T-helper 17 cell (primary cell): ENCODE measurements at places on chromosomes 11 and 22. TPM values are rescaled to one million over a fixed set of nuclear protein-coding genes. Genes with fewer than 3 reads are reported as not detected.

FAM180B gene
- total RNA-seq = 0.47 TPM

OR52E6 gene
- not detected for total RNA-seq

SEZ6L gene
- total RNA-seq = 0.13 TPM

- no peaks in the 10 kb centered on the region for H3K4me1 ChIP-seq
- no peak overlapping the region for H3K27ac ChIP-seq
- no peak overlapping the region for H3K4me3 ChIP-seq
- no peaks in the 10 kb centered on the region for H3K27me3 ChIP-seq
- H3K36me3 ChIP-seq = no peaks in the 10 kb centered on the region
- no peak for DNase-seq
Measured at GRCh38 chr11:115848080-115848479, 343.9 kb upstream of the CADM1 start.

SLC25A17 gene
- 9.0 TPM for total RNA-seq

SERPING1 gene
- total RNA-seq = 0.57 TPM

- H3K36me3 ChIP-seq = no peaks in the 10 kb centered on the region
- H3K27me3 ChIP-seq = peaks cover 24% of the 10 kb centered on the region
- H3K4me3 ChIP-seq = no peak overlapping the region
- no peak overlapping the region for H3K27ac ChIP-seq
Measured at GRCh38 chr22:27146866-27147633, 489.7 kb downstream of the MIAT start.

GGTLC2 gene
- total RNA-seq = not detected

VWA5A gene
- 4.7 TPM for total RNA-seq

DNA sequence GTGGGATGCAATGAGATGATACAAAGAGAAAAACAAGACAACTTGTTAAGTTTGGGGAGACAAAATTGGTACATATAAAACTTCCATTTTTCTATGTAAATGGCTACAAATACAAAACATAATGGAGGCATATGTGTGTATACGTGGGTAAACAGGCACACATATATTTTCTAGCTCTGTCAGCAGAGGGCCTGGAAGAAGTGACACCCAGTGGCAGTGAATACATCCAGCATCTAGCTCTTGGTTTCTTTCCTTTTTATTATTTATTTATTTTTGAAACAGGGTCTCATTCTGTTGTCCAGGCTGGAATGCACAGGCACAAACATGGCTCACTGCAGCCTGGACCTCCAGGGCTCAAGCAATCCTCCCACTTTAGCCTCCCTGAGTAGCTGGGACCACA, 5.0 kb upstream of the RASL10A start:
- peaks cover 8% of the 10 kb centered on the region for H3K4me1 ChIP-seq
- no peaks in the 10 kb centered on the region for H3K36me3 ChIP-seq
- peaks cover 12% of the 10 kb centered on the region for H3K27me3 ChIP-seq
- DNase-seq = no peak
- H3K4me3 ChIP-seq = no peak overlapping the region

GRCh38 chr22:43774318-43774915, 37.7 kb downstream of the EFCAB6 start:
- no peak for DNase-seq
- no peak overlapping the region for H3K4me3 ChIP-seq
- peaks cover 3% of the 10 kb centered on the region for H3K36me3 ChIP-seq
- no peaks in the 10 kb centered on the region for H3K4me1 ChIP-seq
- H3K27me3 ChIP-seq = peaks cover 37% of the 10 kb centered on the region

- no peaks in the 10 kb centered on the region for H3K36me3 ChIP-seq
- DNase-seq = no peak
- H3K27me3 ChIP-seq = peaks cover 24% of the 10 kb centered on the region
- no peak overlapping the region for H3K4me3 ChIP-seq
- no peak overlapping the region for H3K27ac ChIP-seq
Measured at GRCh38 chr22:27045103-27045947, 387.9 kb downstream of the MIAT start.

DNA sequence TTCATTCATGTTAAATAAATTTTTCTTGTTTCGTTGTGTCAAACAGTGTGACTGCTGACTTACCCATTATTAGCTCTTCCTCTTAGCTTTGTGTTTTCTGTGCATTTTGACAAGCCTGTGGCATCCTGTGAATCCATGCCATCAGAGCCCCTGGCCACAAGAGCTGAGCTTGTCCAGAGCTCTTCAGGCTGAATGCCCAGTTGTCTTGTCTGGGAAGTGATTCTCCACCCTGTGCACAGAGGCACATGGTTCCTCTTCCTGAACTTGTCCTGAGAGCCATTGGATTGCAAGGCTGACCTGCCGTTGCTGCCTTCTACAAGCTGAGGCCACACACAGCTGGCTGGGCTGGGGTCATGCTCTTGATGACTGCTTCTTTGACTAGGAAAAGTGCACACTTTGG, 64.1 kb downstream of the PPP6R3 start:
- H3K36me3 ChIP-seq = peaks cover 12% of the 10 kb centered on the region
- H3K4me3 ChIP-seq = no peak overlapping the region
- no peaks in the 10 kb centered on the region for H3K27me3 ChIP-seq
- H3K27ac ChIP-seq = peak overlapping the region; percentile 86

GRCh38 chr11:6737872-6738466, 33.8 kb downstream of the OR2AG2 start:
- peak; percentile 40 for DNase-seq
- peaks cover 78% of the 10 kb centered on the region for H3K4me1 ChIP-seq
- no peaks in the 10 kb centered on the region for H3K27me3 ChIP-seq
- peaks cover 14% of the 10 kb centered on the region for H3K36me3 ChIP-seq

DNA sequence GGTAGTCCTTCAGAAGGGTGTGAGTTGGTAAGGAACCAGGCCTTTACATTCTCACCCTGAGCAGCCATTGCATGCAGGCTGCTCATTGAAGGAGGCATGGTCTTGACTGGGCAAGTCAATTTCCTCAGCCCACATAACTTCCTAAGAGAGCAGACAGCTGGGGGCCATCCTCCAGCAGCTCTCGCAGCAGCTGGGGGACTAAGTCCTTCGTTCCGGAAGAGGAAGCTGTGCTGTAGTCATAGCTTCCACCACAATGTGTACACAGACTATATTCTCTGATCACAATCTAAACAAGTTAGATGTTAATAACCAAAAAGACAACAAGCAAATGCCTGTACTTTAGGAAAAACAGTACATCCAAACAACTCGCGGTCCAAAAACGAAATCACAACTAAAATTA, 30.1 kb upstream of the MPPED1 start:
- DNase-seq = no peak
- peaks cover 57% of the 10 kb centered on the region for H3K27me3 ChIP-seq
- H3K36me3 ChIP-seq = no peaks in the 10 kb centered on the region
- H3K4me1 ChIP-seq = peaks cover 15% of the 10 kb centered on the region

OOSP4B gene
- not detected for total RNA-seq

DDX25 gene
- total RNA-seq = not detected

TMEM45B gene
- total RNA-seq = 4.4 TPM
